ENCODE measurements at places on chromosomes 1 and 21. TPM values are rescaled to one million over a fixed set of nuclear protein-coding genes. Genes with fewer than 3 reads are reported as not detected.

DNA sequence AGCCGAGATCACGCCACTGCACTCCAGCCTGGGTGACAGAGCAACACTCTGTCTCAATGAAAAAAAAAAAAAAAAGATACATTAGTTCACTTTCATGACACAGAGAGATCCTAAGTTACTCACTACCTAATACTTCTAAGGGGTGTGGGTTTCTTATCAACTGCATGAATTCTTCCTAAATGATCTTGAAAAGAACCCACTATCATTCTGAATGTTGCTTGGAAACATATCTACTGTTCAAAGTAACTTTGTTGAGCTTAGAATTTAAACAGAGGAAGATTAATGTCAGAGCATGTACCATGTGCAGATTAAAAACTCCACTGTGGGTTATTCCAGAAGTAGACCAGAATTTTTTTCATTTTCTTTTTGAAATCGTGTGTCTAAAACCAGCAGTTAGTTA lies 241.5 kb downstream of the LTN1 start:
- DNase-seq: no peak

DNA sequence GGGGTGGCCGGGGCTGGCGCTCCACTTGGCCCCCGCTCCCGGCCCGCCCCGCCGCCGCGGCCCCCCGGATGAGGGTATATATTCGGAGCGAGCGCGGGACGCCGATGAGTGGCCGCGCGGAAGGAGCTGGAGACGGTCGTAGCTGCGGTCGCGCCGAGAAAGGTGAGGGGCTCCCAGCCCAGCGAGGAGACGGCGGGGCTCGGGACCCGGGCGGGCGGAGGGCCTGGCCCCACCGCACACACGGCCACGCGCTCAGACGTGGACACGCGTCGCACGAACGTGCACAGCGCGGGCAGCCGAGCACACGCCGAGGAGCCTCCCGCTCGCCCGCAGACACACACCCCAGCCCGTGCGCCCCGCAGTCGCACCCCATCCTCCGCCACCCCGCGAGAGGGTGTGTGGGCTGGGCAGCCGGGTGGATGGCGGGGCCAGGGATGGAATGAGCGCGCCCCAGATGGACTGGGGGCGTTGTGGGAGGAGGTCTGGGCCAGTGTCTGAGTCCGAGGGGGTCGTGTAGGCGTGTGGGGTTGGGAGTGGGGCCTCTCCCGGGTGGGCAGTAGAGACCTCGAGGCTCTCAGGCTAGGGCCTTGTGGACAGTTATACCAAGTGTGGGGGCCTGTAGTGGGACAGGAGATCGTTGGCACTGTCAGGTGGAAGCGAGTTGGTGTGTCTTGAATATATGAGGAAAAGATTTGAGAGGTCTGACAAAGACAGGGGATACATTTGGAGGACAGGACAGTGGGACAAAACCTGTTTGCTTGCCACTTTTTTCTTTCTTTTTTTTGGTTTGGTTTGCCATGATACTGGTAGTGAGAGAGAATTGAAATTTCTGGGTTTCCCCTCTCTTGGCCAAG lies at the start of gene UAP1:
Gene UAP1 (plus strand): TSS at position 107 of the 854 bp plus-strand sequence. CDS start 4,347 bp downstream, outside the sequence.
- DNase-seq: no peak

DNA sequence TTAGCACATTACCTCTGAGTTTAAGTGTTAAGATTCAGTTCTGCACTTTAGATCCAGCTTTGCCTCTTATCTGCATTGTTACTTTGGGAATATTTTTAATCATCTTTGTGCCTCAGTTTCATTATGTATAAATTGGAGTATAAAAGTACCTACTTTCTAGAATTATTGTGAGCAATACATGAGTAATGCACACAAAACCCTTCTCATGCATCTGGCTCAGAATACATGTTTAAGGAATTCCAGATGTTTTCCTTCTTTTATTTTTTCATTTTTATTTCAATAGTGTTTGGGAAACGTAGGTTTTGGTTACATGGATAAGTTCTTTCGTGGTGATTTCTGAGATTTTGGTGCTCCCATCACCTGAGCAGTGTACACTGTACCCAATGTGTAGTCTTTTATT lies 14.2 kb downstream of the C8A start:
- no peak for DNase-seq

RGS8 gene
- total RNA-seq: not detected

PKLR gene
- not detected for total RNA-seq

Data from natural killer cell (primary cell).